ENCODE measurements at places on chromosomes 3 and 15.

GRCh38 chr15:43541785-43542184 is 24.4 kb downstream of the MAP1A start:
- DNase-seq = peak; percentile 20

- DNase-seq = no peak
Measured at GRCh38 chr3:173939331-173939730, 541.8 kb downstream of the NLGN1 start.

GRCh38 chr3:50212502-50212901 is 7.4 kb downstream of the SLC38A3 start:
- DNase-seq = no peak

DNA sequence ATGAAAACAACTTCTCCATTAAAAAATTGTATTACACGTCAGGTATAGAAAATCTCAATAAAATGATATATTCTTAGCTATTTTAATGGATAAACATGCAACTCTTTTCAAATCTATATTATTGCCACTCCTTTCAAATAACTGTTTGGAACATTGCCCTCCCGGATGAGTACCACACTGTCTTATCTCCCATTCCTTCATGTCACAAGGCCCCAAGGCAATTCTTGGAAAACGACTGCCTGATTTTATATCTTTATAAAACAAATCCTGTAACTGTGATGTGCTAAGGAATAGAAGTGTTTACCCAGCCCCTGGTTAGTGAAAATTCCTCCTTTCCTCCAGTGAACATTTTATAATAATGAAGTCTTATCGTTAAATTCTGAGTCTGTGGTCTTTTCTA is 6.2 kb upstream of the ZNF619 start:
- DNase-seq = no peak

DNA sequence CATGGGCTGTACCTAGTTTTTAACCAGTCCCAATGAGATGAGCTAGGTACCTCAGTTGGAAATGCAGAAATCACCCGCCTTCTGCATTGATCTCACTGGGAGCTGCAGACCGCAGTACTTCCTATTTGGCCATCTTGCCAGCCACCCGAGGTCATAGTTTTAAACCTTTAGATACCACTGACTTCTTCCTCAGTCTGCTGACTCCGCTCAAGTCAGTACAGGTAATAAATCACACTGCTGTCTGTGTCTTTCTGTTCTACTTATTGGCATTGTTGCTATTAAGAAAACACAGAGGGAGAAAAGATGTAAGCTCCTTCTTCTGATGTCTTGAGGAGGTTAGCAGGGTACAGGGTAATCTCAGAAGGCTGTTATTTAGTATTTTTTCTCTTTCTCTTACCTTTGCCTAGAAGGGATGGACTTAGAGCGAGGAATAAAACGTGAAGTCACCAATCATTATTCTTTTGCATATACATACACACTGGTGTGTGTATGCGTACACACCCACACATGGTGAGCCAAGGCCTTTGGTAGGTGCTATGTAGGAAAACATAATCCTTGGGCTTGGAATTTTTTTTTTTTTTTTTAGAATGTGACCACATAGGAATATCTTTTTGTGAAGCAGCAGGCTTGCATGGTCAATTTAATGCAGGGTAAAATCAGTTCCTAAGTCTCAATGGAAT is 197.2 kb downstream of the EDEM1 start:
- DNase-seq = peak; percentile 66

All from MV-4-11 (cell line).